Right lung (tissue), 10 donors: ENCODE measurements at places on chromosomes 12 and 14. TPM values are rescaled to one million over a fixed set of nuclear protein-coding genes. Genes with fewer than 3 reads are reported as not detected.

DNA sequence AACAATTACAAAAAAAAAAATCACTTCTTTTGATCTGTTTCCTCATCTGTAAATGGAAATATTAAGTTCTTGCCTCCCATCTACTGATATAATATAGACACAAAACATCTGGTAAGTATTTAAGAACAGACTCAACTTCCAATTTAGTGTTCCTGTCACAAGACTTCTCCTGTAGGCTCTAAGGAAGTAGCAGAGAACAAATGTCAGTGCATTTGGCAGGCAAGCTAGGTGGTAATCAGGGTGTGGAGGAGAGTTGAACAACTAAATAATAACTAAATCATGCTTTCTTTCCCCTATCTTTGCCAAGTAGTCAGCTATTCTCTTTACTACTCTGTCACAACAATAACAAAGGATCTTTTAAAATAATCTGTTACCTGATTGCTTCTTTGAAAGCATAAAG is 22.1 kb downstream of the BAZ1A start:
- DNase-seq, result no peak

DNA sequence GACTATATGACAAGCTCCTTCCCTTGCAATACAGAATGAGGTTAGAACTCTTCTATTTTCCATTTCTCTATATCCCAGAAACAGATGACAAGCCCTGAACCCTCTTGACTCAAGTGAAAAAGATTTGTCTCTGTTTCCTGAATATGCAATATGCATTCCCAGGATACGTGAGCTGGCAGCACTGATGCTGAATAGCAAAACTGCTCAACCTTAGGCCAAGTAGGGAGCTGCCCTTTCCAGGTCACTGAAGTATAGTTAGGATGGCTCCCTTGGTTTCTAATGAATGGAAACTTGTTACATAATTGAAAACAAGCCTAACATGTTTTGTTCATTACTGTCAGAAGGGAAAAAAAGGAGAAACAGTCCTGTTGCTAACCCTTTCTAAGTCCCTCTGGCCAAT is 47.9 kb upstream of the PLEKHG7 start:
- DNase-seq, result no peak

DNA sequence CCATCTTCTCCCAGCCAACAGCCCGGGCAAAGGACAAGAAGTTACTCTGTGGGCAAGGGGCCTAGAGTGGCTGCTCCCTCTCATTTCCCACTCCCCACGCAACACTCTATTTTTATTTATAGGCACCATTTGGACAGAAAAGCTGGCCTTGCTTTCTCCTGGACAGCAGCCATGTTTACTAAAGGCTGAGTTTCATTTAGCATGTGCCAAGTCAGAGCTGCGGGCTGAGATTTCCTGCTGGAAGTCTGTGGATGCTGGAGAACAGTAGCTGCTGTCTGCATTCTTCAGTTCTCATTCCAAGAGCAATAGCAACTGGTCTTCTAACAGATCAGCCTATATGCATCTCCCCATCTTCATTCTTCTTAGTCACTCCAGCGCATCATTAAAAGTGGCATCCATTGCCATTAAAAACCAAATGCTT is 8.3 kb downstream of the COL2A1 start:
- peak; percentile 86 for DNase-seq

DNA sequence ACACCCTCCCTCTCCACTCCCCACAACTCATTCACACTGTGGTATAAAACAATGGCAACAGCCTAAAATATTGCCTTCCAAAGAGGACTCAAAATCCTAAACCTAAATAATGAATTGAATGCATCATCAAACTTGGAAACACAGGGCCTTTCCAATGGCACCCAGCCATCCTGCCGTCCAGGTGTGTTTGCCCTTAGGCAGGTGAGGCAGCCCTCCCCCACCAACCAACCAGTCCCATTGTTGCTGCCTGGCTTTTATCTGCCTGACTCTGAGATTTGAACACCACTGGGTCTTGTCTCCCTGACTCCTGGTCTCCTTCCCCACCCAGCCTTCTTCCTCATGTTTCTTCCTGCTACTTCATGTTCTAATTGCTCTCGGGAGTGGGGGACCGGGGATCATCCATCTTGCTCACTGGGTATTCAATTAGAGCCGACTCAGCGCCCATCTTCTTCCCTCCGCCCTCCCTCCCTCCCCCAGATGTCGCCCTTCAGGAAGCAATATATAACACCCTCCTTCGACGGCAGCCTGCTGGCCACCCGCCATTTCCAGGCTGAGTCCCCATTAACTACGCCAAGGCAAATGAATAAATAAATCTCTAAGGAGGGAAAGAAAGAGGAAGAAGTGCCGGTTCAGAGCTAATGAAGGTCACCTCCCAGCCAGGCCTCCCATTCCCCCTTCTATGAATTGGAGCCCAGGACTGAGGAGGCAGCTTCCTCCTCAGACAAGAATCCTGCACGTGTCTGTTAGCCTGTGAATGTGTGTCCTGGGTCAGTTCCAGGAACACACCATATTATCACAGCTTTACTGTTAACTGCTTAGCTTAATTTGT is 36.3 kb upstream of the NTF3 start:
- peak; percentile 59 for DNase-seq

DNA sequence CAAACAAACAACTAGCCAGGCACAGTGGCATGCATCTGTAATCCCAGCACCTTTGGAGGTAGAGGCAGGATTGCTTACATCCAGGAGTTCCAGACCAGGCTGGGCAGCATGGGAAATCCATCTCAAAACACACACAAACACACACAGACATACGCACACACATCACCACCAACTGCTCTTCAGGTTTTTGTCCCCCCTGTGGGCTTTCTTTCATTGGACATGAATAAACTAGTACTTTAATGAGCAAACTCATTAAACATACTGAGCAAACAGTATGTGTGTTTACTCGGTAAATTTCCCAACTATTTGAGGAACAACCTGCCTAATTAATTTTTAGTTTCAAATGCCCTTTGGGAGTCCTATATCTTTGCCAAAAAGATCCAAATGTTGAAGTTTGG is 10.1 kb upstream of the RASSF3 start:
- no peak for DNase-seq

Gene MGP
- polyA plus RNA-seq, result 101 TPM

Gene RNASE13
- polyA plus RNA-seq, result not detected

Gene TAS2R8
- polyA plus RNA-seq, result not detected
